ENCODE measurements at places on chromosomes 1 and 21.

DNA sequence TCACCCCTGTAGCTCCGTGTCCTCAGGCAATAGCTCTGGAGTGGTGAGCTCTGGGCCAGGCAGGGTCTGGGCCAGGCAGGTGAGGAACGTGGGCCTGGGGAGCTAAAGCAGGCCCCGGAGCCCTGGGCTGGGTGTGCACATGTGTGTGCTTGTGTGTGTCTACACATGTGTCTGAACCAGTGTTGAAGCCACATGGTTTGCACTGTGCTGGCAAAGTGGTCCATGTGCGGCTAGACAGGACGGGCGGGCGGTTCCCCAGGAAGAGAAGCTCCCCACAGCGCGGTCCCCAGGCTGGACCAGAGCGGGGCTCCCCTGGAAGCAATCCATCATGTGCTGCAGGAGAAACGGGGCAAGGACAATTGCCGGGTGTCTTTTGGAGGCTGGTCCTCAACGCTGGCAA is 84.2 kb downstream of the PRDM16 start:
- no peak for DNase-seq

GRCh38 chr1:56146449-56146848 is 432.9 kb downstream of the PLPP3 start:
- no peak for DNase-seq

DNA sequence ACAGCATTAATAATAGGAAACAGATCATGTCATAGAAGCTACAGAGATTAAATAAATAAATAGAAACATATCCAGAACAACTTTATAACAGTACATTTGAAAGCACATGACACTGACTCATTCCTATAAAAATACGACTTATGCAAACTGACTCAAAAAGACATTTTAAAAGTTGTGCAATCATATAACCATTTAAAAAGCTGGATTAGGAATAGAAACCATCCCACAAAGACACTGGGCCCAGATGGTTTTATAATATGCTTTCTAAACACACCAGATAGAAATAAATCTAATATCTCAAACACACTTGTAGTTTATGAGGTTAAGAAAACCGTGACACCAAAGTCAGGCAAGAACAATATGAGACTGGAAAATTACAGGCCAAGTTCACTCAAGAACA is 47.6 kb downstream of the MATN1 start:
- DNase-seq: no peak

DNA sequence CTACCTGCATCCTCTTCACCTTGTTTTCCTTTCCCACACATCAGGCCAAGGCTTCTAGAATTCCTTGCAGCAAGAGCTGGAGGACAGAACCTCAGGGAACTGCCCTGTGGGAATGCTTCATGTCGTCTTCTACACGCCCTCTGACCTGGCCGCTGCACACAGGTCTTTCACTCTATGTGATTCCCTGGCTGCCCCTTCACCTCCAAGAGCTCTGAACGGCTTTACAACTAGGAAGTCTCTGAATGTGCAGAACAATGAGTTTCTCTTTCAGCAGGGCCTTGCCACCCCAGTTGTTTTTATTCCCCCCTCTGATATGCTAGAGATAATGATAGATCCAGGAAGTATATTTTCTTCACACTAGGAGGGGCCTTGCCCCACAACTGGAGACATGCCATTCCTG is 142.6 kb downstream of the CLIC6 start:
- no peak for DNase-seq

DNA sequence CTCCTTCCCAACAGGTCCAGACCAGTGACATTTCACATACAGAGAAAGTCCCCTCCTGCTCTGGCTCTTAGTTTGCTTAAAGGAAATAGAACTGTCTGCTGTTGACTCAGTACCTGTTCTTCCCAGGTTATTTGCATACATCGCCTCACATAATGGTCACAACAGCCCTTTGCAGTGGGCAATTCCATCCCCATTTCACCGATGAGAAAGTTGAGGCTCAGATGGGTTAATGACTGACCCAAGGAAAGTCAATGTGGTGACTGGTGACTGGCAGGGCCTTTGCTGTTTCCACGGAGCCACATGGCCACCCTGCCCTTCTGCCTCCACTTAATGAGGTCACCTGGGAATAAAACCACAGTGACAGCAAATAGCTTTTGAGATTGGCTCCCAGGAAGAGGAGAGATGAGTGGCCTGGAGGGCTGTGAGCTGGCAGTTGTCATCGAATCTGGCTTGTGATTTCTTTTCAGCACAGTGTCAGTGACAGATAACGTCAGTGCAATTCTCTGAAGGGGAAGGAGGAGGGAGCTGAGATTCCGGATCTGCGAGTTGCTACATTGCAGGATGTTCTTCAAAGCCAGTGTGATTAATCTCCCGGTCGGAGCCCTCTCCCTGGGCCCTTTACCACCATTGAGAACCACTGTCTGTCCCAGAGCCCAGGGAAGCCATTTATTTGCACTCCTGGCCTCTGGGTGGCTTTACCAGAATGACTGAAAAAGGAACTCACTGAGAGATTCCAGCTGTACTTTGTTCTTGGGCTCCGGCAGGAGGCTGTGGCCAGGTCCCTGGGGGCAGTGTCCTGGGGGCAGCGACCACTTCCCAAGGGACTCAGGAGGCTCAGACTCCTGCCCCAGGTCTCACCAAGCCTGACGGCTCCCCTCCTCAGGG is 117.2 kb downstream of the CNIH3 start:
- DNase-seq: no peak

GRCh38 chr1:168734946-168735345 is 5.9 kb upstream of the DPT start:
- no peak for DNase-seq

GRCh38 chr1:246971090-246971721 is 36.7 kb downstream of the ZNF695 start:
- peak; percentile 30 for DNase-seq

DNA sequence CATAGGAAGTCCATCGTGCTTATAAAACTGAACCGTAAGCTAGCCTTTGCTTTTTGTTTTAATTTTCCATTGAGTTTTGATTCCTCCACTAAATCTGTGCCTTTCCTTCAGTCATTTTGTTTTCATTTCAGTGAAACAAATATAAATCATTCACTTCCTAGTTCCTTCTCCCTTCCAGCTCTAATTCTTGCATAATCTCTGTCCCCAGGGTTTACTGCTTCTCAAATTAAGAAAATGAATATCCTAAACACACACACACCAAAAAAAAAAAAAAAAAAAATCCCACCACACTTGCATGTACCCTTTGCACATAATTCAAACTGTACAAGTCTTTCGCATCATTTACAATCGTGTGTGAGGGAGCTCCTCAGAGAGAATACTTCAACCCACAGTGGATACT is 6.8 kb downstream of the KCNH1 start:
- DNase-seq: no peak

DNA sequence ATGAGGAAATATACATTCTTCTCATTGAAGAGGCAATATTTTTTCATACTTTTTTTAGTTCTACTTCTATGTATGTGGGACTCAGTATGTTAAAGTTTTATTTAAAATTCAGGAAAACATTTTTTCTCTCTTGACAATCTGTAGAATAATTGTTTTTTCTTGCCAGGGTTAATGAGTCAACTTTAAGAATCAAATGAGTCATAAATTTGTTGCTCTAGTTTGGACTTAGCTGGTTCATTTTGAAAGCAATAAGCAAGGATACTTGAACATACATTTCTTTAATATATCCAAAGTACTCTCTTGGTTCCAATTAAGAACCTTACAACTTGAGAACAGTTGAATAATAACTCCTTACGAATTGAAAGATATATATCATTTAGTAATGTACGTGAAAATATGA is 1145.3 kb upstream of the B3GALT2 start:
- no peak for DNase-seq

GRCh38 chr1:84847253-84848250 is 45.5 kb downstream of the LPAR3 start:
- peak; percentile 47 for DNase-seq

DNA sequence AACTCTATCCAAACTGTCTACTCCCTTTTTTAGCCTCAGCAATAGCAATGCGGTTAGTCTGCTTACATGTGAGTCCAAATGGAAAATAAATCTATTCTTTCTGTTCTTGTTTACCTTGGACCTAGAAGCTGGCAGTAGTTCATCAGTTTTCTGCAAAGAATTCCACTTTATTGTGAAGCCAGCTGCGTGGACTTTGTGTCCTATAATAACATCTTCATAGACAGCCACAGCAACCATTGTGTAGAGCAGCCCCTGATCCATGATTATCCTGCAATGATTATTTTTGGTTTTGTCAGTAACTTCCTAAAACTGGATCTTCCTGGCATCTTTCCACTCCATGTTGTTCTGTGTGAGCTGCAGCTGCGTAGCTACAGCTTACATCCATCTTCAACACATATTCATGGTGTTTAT is 408.7 kb downstream of the NUF2 start:
- no peak for DNase-seq

- DNase-seq: no peak
Measured at GRCh38 chr1:65514041-65514440, 93.6 kb downstream of the LEPR start.

DNA sequence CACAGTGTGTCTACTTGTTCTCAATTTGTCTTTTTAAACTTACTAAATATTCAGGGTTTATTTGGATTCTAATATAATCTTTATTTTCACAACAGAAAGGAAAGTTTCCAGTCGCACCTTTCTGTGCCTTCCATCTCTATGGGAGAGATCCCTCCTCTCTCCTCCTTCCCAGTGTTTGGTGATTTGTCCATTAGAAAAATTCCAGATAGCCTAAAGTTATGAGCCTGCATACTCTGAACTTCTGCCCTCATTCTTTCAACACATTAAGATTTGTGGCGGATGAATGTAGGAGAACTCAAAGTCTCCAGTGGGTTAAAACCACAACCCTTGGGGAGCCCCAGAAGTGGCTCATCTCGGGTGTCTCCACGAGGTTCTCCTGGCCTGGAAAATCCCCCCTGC is 3.6 kb downstream of the NHLH2 start:
- no peak for DNase-seq

DNA sequence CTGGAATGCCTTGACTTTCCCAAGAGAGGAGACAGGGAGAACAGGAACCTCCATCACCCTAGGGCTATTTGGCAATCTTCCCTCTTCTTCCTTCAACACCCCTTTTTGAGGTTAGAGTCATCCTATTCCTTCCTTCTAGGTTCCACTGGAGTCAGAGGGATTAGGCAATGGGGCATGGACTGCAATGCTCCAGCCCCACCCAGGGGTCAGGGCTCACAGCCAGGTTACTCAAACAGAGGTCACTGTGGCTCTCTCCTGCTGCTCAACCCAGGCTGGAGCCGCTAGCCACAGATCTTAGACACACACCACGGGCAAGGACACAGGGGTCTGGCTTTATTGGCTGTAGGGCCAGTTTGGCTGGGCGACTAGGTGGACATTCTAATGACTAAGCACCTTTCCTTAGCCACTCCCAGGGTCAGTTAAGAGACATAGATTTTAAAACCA is 145.5 kb upstream of the NRIP1 start:
- DNase-seq: peak; percentile 45

GRCh38 chr1:201050515-201051277 is 27.2 kb upstream of the KIF21B start:
- no peak for DNase-seq

- DNase-seq: peak; percentile 27
Measured at GRCh38 chr1:36446271-36446670, 4.0 kb downstream of the OSCP1 start.

- no peak for DNase-seq
Measured at GRCh38 chr21:35850542-35851103, 209.7 kb downstream of the SETD4 start.

GRCh38 chr21:28454564-28455252 is 538.0 kb downstream of the LTN1 start:
- no peak for DNase-seq

DNA sequence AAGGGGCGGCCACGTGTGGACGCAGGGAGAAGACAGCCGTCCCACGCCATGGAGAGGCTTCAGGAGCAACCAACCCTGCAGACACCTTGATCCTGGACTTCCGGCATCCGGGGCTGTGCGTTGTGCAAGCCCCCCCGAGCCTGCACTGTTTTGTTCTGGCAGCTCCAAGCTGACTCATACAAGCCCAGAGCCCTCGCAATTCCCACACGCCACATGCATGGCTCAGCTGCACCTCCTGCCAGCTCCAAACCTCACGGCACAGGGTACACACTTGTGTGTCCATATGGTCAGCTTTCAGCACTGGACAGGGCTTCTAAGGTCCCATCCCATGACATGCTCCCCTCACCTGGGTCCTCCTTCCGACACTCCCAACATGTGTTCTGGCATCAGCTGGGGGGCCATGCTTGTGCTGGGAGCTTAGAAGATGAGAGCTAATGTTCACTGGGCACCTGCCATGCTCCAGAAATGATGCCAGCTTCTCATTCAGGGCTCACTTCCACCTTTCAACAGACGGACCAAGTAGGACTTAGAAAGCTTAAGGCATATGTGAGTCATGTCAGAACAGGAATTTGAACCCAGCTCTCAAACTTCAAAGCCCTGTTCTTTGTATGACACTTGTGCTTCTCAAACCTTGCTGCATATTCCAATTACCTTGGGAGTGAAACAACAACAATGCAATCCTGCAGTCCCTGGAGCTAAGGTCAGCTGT is 137.3 kb downstream of the PGBD5 start:
- DNase-seq: no peak

- DNase-seq: no peak
Measured at GRCh38 chr1:210234329-210234757, 1.7 kb downstream of the SERTAD4 start.

DNA sequence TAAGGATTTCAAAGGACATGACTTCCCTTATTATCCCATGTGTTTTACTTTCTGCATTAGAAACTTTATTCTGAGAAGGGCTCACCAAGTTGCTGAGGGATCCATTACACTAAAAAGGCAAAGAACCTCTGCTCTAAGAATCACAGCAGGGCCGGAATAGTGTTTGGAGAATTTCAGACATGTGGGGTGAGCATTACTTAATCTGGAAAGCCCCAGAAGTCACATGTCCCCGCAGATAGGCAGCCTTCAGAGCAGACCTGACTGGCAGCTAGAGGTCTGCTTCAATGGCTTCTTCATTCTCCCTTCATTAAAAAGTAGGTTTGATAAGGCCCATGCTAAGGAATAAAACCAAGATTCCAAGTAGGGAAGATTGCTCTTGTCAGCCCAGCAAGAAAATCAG is 52.6 kb upstream of the RBM15 start:
- no peak for DNase-seq

GRCh38 chr1:222168621-222169020 is 379.3 kb downstream of the HHIPL2 start:
- no peak for DNase-seq

- no peak for DNase-seq
Measured at GRCh38 chr1:156627313-156627880, 8.2 kb downstream of the HAPLN2 start.

DNA sequence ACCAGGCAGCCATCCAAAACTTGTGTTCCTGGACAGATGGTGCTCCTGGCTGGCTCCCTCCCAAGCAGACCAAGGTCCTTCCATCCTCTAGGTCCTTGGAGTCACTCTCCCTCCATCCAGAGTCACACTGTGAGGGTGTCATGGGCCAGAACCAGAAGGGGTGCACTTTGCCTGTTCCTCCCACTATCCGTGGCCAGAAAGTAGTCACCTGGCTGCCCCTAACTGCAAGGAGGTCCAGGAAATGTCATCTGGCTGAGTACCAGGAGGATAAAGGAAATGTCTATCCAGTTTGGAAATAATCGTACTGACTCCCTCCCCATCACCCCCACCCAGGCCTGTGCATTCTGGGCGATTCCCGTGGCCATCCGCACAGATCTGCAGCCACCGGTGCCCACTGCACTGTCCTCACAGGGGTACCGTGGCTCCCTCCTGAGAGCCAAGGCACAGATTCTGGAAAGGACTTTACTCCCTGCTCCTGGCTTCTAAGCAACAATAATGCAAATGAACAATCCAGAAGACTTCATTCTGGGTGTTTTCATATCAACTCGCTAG is 253.2 kb downstream of the NPHP4 start:
- DNase-seq: no peak

GRCh38 chr1:218366322-218367052 is 21.4 kb downstream of the TGFB2 start:
- DNase-seq: no peak

- no peak for DNase-seq
Measured at GRCh38 chr1:150778409-150778808, 12.8 kb upstream of the CTSS start.

Data from CD4-positive, alpha-beta T cell treated with Interleukin-15 for 1 hour (primary cell).